Activated CD8-positive, alpha-beta memory T cell treated with anti-CD3 and anti-CD28 coated beads for 4 hours (primary cell): ENCODE measurements at places on chromosomes 2 and 18.

GRCh38 chr18:24472591-24472990, 12.2 kb downstream of the HRH4 start:
- no peak for DNase-seq

- no peak for DNase-seq
Observed at GRCh38 chr2:156541229-156541628, 105.0 kb downstream of the GPD2 start.

DNA sequence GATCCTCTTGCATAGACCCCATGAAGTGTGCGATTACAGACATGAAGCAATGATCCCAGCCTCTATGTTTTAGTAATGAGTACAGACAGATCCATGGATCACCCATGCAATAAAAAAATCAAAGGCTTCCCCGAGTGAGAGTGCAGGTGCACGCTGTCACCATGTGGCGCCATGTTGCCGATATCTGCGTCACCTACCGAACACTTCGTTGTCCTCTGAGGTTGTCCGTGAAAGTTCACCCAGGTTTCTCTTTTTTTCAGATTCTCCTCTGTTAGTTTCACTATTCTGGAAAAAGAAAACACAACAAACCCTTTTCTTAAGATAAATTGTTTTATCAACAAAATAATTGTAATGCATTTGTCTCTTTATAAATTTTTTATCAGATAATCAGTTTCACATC, 66.5 kb downstream of the MBP start:
- DNase-seq, result no peak

GRCh38 chr18:79804130-79804787, 6.5 kb downstream of the KCNG2 start:
- no peak for DNase-seq

- DNase-seq, result no peak
Observed at GRCh38 chr2:30798536-30798991, 8.7 kb downstream of the CAPN13 start.

DNA sequence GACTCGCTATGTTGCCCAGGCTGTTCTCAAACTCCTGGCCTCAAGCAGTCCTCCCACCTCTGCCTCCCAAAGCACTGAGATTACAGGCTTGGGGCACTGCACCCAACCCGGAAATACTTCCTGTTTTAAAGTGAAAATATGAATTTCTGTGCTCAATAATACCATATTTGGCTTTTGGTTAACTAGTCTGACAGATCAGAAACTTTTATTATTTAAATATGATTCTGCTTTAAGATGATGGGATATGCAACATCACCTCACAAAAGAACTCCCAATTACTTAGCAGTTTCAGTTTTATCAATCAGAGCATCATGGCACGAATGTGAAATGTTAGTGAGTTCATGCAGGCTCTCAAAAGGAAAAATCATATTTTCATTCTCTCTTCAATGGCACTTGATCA, 120.6 kb downstream of the PTRHD1 start:
- DNase-seq, result no peak

- no peak for DNase-seq
Observed at GRCh38 chr18:4597301-4597700, 142.2 kb upstream of the DLGAP1 start.

GRCh38 chr18:50034029-50034428, 160.9 kb downstream of the MYO5B start:
- DNase-seq, result no peak

DNA sequence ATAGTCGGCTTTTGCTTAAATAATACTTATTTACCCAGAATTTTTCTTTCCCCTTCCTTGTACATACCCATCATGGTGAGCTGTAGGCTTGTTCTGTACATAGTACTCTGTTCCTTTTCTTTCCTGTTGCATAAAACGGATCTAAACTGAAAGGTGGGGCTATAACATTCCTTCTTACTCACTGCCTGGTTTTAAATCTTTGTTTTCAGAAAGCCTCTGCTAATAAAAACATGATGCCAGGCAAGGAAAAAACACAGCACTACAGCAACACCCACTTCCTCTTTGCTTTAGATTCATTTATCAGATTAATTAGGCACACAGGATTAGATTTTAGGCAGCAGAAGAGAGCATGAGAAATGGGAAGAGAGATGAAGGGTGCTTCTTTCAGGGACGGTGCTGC, 19.6 kb upstream of the STON1 start:
- no peak for DNase-seq

DNA sequence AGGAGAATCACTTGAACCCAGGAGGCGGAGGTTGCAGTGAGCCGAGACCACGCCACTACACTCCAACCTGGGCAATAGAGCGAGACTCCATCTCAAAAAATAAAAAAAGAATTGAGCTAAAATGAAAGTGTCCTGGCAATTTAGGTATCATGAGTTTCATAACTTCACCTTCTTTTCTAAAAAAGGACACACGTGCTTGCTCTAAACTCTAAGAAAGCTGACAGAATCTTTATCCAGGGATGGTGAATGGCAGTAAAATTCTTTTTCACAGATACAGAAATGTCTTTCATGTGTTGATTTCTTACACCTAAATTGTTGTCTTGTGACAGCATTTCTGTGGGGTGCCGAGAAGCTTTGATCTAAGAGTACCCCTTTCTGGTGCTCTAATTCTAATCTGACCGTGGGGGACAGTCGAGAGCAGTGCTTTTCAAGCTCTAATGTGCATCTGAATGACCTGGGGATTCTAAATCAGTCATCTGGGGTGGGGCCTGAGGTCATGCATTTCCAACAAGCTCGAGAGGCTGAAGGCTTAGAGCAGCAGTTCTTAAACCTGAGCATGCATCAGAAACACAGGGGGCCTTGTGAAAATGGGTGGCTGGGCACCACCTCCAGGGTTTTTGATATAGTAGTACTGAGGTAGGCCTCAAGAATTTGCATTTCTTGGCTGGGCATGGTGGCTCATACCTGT, 42.1 kb upstream of the REL start:
- no peak for DNase-seq

- DNase-seq, result no peak
Observed at GRCh38 chr2:176127774-176128072, 1.8 kb upstream of the HOXD8 start.

DNA sequence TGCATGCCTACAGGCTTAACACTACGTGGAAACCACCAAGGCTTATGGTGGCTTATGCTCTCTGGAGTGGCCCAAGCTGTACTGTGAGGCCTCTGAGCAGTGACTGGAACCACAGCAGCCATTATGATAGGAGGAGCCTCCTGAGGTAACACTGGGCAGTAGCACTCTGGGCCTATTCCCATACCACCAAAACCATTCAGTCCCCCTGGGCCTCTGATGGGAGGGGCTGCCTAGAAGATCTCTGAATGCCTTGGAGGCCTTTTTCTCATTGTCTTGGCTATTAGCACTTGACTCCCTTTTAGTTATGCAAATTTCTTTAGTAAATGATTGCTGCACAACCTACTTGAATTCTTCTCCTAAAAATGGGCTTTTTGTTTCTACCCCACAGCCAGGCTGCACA, 985.0 kb downstream of the DPP10 start:
- no peak for DNase-seq

DNA sequence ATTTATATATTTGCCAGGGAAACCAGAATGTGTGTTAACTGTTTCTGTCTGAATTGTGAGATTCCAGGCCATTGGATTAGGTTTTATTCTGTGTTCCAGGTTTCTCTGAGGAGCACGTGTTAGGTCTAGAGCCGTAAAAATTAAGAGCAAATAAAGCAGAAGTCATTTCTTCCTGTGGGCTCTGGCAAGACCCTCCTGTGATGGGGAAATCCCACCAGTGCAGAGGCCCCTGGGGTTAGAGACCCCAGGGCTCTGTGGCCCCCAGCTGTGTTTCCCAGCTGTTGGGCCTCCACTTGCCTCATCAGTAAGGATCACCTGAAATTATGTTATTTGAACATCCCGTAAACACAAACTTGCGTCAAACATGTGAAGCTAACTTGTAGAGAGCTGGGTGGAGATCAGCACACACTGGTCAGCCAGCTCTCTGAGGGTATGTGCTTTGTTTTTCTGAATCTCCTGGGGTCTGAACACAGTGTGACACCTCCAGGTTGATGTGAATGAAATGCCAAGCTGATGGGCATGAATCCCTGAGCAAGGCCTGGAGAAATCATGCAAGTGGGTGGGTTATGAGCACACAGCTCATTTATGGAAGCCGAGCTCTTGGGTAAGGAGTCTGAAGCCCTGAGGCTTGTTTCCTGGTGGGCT, 50.3 kb downstream of the HK2 start:
- no peak for DNase-seq

- DNase-seq, result no peak
Observed at GRCh38 chr2:218313356-218313755, 21.1 kb upstream of the TMBIM1 start.

- DNase-seq, result no peak
Observed at GRCh38 chr18:77622009-77622692, 372.5 kb downstream of the GALR1 start.

DNA sequence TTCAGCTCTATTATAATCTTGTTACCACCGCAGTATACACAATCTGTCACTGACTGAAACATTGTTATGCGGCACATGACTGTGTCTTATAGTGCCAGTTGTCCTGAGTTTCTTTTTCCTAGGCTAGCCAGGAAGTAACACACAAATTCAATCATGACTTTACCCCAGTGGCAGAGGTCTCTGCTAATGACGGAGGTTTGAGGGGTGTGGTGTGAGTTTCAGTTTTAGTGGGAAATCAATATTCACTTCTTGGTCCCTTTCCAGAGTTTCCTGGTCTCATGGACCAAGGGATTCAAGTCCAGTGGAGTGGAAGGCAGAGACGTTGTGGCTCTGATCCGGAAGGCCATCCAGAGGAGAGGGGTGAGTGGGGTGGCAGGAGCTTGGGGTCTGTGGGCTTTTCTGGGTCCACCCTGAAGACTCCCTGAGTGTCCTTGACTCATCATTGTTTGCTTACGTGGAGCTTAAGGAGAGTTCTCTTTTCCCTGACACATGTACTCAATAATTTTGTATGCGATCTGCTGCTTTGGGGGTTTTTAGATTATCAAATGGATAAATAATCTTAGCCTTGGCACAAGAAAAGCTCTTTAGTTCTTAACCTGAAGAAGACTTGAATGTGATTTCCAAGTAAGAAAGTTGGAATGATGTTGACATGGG, 39.2 kb downstream of the HK2 start:
- DNase-seq, result no peak

DNA sequence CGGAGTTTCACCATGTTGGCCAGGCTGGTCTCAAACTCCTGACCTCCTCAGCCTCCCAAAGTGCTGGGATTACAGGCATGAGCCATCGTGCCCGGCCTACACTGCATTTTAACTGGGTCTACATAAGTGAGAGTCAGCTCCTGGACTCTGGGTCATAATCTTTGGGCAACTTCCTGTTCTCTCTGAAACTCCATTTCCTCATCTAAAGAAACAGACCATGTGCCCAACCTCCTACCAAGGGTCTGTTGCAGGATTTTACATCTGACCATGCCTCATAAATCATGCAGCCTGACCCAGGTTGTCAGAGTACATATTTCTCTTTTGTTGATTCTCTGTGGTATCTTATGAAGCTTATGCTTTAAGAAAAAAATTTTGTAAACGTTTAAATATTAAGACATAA, 280.4 kb downstream of the ALPK2 start:
- DNase-seq, result no peak

- DNase-seq, result no peak
Observed at GRCh38 chr2:81747481-81748070, 1443.0 kb upstream of the LRRTM1 start.

DNA sequence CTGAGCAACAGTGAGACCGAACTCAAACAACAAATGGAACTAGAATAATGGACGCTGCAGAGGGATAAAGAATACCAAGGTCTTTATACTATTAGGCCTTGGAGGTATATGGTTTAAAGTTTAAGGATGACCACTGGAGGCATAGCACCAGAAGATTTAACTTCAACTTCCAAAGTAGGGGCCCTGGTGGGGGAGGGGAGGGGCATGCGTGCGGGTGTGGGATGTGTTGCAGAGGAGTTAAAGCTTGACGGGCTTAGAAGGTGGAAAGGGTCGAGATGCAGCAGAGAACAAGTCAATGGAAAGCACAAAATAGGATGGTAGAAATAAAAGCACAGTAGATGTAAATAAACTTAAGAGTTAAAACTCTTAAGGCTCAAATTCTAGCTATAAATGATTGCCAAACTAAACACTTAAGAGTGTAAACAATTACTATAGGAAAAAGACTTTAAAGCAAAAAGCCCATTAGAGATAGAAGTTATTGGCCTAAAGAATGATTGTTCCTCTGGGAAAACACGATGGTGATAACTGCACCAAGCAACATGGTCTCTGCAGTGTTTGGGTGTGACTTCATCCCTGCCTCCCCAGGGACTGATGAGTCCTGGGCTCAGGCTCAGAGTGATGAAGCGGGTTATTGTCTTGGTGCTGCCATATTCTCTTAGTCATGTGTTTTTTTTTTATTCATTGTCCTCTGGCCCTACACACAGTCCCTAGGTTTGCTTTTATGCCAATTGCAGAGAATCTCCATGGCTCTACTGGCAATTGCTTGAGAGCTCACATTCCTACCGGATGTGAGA, 13.0 kb downstream of the RRM2 start:
- no peak for DNase-seq

- DNase-seq, result no peak
Observed at GRCh38 chr2:182652326-182652725, 63.7 kb upstream of the DNAJC10 start.

GRCh38 chr2:189086710-189087109, 92.9 kb downstream of the COL5A2 start:
- DNase-seq, result no peak
